Hematopoietic multipotent progenitor cell (in vitro differentiated cells): ENCODE measurements at places on chromosomes 6 and 20.
A peak's percentile ranks its signal among the peaks of the same experiment; 100 is the strongest.

- no peak for DNase-seq
Measured at GRCh38 chr6:20112241-20112640, 100.0 kb downstream of the MBOAT1 start.

DNA sequence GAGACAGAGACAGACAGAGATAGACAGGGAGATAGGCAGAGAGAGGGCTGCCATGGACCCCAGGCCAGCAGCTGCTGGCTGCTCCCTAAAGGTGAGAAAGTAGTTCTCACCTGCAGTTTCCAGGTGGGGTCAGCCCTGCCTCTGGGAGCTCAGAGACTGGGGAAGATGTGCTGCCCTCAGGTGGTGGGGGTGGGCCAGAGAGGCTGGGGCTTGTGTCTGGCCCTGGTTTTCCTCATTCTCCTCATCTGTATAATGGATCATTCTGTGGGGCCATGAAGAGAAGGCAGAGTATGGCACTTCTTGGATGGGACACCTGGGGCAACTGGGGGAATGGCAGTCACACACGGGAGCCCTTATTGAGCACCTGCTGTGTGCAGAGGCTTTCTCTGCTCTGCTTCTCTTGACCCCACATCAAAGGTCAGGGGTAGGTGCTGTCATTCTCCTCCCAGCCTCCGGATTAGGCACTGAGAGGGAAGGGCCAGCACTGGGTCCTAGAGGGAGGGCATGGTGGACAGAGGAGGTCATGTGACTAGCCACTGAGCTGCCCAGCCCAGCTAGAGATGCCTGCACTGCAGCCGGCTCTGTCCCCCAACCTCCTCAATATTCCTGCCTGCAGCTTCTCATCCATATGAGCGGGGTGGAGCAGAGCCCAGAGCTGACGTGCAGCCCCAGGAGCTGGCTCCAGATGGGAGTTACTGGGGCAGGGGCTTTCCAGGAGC is 4.1 kb downstream of the ANGPT4 start:
- DNase-seq = no peak

GRCh38 chr6:90098001-90098531 is 198.6 kb downstream of the BACH2 start:
- DNase-seq = peak; percentile 29

DNA sequence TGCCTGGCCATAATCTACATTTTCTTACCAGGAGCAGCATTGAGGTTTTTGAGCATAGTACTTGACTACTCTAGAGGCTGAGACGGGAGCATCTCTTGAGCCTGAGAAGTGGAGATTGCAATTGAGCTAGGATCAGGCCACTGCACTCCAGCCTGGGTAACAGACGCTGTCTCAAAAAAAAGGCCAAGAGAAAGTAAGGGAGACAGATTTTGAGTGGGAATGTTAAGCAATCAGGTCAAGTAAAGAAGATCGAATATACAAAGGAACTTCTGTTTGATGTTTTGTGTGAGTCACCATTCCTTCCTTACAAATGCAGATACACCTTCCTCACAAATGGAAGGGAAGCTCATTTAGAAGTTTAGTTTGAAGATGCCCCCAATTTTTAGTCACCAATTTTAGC is 4.4 kb downstream of the PNRC1 start:
- DNase-seq = peak; percentile 26

- DNase-seq = no peak
Measured at GRCh38 chr20:39019805-39020325, 57.7 kb downstream of the DHX35 start.

DNA sequence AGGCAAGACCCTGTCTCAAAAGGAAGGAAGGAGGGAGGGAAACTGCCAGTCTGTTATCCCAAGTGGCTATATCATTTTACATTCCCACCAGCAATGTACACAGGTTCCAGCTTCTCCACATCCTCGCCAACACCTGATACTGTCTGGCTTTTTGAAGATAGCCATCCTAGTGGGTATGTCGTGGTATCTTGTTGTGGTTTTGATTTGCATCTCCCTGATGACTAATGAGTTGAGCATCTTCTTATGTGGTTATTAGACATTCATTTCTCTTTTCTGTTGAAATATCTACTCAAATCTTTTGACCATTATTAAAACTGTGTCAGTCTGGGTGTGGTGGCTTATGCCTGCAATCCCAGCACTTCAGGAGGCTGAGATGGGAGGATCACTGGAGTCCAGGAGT is 47.9 kb upstream of the ARID1B start:
- DNase-seq = no peak

GRCh38 chr6:35085359-35086281 is 55.5 kb downstream of the TCP11 start:
- no peak for DNase-seq

DNA sequence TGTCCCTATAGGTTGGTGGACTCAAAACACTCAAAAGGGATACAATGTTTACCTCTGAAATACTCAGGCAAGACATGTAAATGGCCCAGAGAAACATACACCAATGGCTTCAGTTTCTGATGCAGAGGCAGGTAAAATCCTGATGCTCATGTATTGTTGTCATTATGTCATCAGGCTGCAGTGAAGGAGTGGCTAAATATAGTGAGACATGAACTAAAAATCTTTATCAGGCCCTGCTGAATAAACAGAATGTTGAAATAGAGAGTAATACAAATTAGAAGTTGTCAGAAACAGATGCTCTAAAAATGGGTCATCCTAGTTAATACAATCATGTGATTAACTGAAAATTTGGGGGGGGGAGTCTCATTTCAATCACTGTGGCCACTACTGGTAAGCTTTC is 20.4 kb downstream of the PTPRK start:
- DNase-seq = no peak

GRCh38 chr6:84227044-84227433 is 404 bp downstream of the CEP162 start:
- DNase-seq = no peak

GRCh38 chr6:110093981-110094380 is 85.5 kb downstream of the WASF1 start:
- no peak for DNase-seq

DNA sequence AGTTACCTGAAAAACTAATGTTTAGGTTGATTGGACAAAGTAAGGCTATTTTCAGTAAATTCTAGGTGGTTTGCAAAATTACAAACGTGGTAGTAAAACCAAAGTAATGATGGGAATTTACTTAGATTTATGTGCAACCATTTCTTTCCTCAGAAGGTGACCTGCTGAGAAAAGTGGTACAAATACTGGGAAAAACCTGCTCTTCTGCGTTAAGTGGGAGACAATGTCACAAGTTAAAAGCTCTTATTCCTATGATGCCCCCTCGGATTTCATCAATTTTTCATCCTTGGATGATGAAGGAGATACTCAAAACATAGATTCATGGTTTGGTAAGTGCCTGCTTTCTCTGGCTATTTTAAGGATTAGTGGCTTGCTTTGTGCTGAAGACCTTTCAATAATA is 18.2 kb downstream of the TPX2 start:
- DNase-seq = no peak

DNA sequence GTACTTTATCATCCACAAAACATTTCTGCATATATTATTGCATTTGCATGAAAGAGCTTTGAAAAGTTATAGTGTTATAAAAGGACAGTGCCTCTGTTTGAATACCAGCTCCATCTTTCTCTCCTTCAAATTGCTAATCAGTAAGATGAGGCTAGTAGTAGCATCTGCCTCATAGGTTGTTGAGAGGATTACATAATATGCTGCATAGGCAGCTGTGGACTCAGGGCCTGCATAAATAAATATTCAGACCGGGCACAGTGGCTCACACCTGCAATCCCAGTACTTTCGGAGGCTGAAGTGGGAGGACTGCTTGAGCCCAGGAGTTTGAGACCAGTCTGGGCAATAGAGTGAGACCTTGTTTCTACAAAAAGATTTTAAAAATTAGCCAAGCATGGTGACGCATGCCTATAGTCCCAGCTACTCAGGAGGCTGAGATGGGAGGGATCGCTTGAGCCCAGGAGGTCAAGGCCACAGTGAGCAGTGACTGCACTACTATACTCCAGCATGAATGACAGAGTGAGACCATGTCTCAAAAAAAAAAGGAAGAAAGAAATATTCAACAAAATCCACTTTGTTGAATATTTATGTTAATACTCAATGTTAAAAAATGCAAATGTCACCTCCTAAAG is 18.3 kb upstream of the SEC63 start:
- no peak for DNase-seq

DNA sequence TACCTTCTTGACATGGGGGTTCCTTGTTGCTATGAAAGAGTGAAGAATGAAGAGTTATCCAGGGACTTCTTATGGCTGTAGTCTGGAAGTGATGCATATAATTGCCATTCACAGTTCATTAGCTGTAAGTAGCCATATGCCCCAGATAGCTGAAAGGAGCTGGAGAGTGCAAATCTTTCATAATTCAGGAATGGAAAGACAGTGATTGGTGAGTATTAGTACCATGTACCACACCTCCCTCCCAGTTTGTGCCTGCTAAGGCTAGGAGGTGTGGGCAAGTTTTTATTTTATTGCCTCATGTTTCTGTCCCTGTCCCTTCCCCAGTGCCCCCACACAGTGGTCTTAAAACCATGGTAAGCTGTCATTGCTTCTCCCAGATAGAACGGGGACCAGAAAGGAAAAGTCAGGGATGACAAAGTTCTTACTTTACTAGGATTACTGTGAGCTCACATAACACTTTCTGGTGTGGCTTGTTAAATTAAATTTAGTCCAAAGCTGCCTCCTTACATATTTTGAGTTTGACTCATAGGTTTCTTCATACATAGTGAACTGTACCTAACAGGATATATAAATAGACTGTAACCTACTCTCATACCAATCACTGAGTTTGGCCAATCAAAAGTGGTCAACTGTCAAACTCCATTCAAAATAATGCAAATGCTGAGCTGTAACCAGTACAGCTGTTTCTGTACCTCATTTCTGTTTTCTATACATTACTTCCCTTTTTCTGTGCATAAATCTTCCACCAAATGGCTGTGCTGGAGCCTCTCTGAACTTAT is 119.4 kb downstream of the RFPL4B start:
- DNase-seq = no peak

DNA sequence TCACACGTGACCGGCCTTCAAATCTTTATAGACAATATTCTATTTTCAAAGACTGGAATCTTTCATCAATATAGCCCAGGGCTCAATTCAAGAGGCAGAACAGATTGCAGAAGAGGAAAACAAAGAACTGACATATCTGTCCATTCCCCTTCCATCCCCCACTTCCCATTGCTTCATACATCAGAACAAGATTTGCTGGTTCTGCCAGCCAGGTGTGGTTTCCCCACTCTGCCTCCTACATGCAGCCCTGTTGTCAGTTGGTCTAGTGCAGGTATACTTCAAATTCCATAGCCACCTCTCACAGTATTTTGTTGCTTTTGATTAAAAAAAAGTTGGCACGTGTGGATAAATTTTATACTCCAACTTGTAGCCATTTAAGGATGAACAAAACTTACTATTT is 174.9 kb downstream of the CD109 start:
- DNase-seq = no peak

DNA sequence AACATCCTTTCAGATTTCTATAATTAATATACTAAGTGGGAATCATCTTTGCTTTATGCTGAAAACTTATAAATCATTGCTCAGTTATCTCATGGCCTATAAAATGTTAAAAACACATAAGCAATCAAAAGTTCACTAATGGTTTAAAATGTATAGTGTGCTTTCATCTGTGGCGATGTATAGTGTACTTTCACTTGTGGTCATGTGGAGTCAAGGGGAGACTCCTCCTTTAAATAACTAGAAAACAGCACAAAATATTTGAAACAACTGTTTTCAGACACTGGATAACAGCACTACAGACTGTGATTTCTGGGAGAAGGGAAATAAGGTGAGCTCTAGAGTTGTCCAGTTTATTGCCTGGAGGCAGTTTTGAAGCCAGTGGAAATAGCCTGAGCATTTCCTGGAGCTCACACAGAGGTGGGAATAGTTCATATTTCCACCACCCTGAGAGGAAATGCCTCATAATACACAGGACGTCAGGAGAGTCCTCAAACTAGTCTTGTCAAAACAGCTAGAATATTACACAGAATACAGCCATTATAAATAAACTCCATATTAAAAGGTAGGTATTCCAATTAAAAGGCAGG is 89.4 kb downstream of the CEP162 start:
- DNase-seq = no peak

DNA sequence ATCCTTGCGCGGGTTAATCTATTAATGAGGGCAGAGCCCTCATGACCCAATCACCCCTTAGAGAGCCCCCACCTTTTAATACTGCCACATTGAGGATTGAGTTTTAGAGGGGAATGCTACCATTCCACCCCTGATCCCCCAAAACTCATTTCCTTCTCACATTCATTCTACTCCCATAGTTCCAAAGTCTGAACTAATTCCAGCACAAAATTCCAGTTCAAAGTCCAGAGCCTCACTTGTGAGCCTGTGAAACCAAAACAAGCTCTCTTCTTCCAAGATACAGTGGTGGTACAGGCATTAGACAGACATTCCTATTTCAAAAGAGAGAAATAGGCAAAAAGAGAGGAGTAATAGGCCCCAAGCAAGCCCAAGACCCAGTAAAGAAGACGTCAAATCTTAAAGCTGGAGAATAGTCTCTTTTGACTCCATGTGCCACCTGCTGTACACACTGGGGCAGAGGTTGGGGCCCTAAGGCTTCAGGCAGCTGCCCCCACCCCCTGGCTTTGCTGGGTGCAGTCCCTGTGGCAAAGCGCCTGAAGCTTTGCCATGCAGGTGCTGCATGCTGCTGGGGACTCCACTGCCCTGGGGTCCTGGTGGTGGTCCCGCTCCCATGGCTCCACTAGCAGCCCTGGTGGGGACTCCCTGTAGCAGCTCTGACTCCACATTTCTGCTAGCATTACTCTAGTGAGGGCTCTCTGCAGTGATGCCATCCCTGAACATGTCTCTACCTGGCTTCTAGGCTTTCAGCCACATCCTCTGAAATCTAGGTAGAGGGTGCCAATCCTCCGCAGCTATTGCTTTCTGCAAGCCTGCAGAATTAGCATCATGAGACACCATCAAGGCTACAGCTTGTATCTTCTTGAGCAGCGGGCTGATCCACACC is 41.3 kb downstream of the RSPH3 start:
- DNase-seq = no peak

- DNase-seq = no peak
Measured at GRCh38 chr6:16898640-16899396, 137.6 kb upstream of the ATXN1 start.

DNA sequence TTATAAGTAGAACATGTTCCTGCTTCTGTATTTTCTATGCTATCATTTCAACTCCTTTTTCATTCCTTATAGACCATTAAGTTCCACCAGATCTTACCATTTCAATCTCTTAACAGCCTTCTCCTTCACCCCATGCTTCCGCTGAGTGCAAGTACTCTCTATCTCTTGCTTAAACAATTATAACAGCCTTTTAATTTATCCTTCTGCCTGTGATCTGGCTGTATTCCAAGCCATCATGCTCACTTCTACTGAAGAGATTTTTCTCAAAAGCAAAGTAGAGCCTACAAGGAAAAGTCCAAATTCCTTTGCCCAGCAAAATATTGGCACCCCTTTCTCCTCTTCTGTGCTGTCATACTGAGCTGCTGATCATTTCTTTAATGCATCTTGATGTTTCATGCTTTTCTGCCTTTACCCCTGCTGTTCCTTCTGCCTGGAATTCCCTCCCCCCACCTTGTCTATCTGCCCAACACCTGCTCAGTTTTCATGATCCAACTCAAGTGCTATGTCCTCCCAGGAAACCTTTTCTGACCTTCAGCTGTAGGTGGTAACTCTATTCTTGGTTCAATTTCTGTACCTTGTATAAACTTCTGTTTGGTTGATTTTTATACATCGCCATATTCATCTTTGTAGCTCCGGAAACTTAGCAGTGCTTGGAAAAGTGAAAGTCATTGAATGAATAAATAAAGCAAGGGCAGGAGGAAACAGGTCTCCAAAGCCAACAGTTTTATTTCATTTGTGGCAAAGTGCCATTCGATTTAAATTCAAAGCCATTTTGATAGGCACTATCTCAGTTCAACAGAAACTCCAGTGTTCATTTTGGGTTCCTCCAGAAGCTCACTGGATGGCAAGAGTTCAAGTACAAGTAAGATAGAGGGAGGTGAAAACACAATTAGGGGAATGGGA is 10.5 kb upstream of the BMP2 start:
- no peak for DNase-seq
